ENCODE measurements at places on chromosomes 1 and 21.

DNA sequence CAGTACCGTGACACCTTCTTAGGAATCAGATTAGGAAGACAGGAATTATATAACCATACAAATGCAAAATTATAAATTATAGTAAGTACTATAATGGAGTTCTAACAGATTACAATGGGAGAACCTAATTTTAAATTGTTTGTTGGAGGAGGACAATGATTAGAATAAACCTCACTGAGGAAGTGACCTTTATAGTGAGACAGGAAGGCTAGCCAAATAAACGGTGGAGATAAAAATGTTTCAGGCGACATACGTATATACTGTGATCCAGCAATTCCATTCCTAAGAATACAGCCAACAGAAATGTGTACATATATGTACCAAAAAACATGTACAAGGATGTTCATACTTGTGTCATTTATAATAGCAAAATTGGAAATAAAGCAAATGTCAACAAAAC, 15.2 kb downstream of the SYNJ1 start:
- DNase-seq, result no peak

DNA sequence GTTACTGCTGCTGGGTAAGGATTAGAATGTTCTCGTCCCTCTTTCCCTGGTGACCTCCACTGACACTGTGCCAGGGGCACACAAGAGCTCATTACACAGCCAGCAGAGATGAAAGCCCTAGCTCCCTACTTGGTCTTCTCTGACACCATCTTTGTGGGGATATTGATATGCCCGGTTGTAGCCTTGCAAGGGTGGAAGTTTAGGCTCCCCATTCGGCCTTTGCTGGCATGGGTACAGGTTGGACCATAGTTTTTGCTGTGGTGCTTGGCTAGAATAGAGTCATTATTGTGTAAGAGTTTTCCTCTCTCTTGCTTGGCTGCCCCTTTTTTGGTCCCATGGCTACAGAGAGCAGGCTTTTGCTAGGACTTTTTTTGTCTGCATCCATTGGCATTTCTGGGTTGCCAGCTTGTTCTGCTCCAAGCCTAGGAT, 12.3 kb downstream of the RAB4A start:
- DNase-seq, result no peak

DNA sequence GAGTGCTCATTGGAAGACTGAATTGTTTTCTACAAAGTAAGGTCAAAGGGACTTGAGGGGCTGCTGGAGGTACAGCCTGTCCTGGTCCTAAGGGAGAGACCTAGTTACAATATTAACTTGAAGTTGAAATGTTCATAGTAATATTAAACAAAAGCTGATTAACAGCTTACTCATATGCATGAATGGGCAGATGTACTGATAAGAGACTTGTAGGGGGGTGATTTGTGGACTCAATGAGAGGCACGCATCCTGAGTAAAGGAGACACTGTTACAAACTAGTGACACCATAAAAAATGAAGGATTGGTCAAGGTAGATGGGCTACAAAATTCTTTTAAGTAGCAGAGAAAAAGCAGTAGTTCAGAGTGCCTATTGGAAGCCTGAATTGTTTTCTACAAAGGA, 2.7 kb downstream of the HSD11B1 start:
- no peak for DNase-seq

DNA sequence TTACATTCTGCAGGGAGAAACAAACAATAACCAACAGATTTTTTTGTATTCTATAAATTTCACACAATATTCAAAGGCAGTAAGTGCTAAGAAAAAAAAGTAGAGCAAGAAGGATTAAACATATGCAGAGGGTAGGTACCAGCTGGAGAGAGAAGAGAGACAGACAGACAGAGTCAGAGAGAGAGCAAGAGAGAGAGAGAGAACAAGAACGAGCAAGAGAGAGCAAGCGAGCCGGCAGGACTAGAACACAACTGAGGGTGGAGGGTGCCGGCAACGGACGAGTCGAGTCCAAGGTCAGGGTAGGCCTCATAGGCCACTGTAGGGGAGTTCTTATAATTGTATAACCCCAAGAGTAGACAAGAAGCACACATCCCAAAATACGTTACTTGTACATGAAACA, 97.1 kb downstream of the RERE start:
- no peak for DNase-seq

DNA sequence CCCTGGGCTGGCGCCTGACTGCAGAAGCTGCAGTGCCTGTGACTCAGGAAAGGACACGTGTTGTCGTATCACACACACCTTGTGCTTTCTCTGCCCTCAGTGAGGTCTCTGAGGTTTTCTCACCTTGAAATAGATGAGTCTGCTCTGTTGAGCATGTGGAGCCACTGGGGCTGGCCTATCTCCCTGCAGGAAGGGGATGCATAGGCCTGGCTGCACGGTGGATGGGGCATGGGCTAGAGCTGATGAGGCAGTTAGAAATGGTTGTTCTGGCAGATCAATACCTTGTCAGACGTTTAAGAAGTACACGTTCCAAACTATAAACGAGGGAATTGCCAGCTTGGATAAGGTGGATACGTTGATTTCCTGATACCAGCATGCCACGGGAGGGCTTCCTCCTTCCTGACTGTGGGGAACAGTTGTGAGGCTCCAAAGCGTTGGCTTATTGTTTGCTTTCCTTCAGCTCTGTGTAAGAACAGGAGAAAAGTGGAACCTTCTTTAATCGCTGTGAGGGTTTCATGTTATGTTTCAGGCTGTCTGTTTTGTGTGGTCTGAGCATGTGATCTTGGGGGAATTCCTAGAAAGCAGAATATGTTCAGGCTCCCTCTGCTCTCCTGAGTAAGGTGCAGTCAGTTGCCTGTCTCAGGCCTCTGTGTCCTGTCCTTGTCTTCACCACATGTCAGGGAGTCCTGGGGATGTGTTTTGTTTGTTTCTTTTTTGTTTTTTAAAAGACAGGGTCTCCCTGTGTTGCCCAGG, 44.8 kb downstream of the PCNT start:
- DNase-seq, result no peak

- no peak for DNase-seq
Observed at GRCh38 chr1:58782178-58783089, 1.4 kb downstream of the JUN start.

- DNase-seq, result no peak
Observed at GRCh38 chr1:207903053-207903452, 7.9 kb downstream of the CD34 start.

- DNase-seq, result peak; percentile 89
Observed at GRCh38 chr21:38244885-38245869, 11.6 kb upstream of the KCNJ15 start.

- no peak for DNase-seq
Observed at GRCh38 chr21:44290327-44291077, 4.8 kb downstream of the AIRE start.

- DNase-seq, result no peak
Observed at GRCh38 chr1:165551469-165551868, 7.7 kb downstream of the LRRC52 start.

Measured in fibroblast of skin of left biceps (primary cell).